Stimulated activated CD8-positive, alpha-beta memory T cell treated with anti-CD3 and anti-CD28 coated beads, Interleukin-15, amount 100 ng/mL, for 1 hour (primary cell): ENCODE measurements at places on chromosomes 11 and 22.

DNA sequence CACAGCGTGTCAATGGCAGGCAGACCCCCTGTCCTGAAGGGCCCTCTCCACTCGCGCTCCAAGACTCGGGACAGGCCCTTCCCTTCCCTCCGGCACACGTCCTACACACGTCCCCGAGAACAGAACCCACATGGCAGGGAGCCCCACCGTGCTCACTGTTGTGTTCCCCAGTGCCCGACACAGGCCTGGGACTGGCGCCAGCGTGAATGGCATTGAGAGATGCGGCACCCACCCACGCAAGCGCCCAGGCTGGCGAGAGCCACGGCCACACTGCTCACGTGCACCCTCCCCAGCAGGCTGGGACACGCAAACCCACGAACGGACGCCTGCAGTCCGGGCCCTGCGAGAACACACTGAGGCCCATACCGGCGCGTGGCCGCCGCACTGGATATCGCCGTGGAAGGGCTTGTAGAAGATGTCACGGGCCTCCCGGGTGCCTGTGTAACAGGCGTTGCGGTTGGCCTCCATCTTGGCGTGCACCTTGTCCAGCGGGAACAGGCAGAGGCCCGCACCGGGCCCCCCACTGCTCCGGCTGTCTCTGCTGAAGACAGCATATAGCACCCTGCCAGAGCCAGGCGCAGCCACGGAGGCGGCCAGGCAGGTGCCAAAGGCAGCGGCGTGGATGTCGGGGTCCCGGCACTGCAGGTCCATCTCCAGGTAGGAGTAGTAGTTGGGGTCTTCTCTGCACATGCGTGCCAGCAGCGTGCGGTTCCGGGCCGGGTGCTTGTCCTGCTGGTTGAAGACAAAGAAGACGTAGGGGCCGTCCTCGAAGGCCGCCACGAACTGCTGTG is 18.1 kb downstream of the PLXNB2 start:
- DNase-seq: no peak

DNA sequence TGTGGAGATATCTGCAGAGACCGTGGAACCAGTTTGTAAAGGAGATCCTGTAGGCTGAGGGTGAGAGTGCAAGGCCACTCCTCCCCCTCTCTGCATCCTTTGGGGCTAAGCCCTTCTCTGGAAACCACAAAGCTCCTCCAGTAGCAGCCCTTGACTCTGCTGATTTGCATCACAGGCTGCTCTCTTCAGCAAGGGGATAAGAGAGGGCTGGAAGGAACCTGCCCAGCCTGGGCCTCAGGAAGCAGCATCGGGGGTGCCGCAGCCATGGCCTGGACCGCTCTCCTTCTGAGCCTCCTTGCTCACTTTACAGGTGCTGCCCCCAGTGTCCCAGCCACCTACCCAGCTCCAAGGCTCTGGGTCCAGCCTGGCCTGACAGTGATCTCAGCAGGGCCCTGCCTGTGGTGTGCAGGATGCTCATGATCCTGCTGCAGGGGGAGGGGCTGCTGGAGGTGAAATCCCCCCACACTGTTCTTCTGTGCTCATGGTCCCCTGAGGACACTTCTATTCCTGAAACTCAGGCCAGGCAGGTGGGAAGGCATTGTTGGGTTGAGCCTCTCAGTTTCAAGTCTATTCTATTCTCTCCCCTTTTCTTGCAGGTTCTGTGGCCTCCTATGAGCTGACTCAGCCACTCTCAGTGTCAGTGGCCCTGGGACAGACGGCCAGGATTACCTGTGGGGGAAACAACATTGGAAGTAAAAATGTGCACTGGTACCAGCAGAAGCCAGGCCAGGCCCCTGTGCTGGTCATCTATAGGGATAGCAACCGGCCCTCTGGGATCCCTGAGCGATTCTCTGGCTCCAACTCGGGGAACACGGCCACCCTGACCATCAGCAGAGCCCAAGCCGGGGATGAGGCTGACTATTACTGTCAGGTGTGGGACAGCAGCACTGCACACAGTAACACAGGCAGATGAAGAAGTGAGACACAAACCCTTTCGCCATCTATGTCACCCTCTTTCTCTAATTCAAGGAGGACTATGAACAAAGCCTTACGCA is 68.5 kb upstream of the IGLL5 start:
- DNase-seq: no peak

GRCh38 chr11:116694349-116694725 is 78.5 kb downstream of the BUD13 start:
- DNase-seq: no peak

DNA sequence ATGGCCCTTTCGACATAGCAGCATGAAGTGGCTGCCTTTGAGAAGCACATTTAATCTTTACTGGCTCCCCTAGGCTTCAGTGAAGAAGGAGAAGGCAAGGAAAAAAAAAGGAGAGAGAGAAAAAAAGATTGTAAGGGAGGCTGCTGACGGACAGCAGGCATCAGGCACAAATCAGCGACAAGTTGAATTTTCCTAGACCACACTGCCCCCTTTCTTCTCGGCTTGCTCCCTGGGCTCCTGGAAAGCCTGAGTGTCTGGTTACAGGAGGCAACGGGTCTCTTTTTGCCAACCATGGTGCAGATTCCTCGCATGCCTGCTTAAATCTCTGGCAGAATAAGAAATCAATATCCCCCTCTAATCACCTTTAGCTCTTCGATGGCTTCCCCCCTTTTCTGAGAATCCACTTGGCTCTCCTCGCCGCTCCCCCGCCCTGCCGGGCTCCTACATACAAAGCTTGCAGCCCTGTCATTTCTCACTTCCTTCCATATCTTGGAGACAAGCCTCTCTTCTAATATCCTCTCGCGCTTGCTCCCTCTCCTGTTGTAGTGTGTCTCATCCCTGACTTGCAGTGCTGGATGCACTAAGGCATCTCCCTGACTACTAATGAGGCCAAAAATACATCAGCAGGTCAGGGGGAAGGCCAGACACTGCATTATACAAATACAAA is 14.3 kb downstream of the BLID start:
- no peak for DNase-seq

- no peak for DNase-seq
These were observed 90.4 kb downstream of the TTC28 start for GRCh38 chr22:28589102-28589750.

GRCh38 chr22:28817919-28818859 is 17.8 kb upstream of the XBP1 start:
- no peak for DNase-seq

GRCh38 chr11:33539751-33540150 is 160.9 kb downstream of the C11orf91 start:
- no peak for DNase-seq

DNA sequence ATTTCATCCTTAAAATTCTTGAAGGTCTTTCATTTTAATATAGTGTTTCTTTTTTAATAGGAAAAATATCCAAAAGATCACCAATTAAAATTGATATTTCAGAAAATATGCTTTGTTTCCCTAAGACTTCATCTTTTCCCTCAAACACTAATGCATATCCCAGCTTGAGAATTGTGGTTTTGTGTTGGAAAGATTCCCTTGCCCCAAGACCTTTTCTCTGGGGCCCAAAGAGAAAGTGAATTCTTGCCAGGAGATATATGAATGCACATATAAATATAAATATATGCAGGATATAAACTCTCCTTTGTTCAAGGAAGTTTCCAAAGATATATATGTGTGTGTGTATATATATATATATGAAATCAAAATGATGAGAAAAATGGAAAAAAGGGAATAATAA is 241.2 kb downstream of the FAM76B start:
- DNase-seq: no peak

- no peak for DNase-seq
These were observed 3.6 kb upstream of the SSTR3 start for GRCh38 chr22:37215890-37216289.

DNA sequence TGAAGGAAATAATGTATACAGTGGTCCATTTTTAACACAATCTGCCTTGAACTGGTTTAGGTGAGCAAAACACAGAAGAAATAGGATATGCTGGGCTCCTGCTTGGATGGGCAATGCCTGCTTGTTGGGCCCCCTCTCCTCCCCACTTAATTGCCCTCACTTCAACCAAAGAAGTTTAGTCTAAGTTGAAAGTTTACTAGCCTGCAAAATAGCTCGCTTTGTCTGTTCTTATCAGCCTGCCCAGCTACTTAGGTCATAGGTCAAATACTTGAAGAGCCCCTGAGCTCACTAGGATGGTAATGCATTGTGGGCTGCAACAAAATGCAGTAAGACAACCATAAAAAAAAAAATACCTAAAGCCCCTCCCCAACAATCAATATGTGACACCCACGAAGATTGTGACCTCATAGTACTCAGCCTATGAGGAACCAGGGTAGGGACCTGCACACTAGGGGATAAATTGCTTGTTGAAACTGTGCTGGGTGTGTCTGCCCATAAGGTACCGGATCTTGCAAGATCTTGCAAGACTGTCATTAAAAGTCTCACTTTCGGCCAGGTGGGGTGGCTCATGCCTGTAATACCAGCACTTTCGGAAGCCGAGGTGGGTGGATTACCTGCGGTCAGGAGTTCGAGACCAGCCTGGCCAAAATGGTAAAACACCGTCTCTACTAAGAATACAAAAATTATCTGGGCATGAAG is 10.9 kb downstream of the DRICH1 start:
- no peak for DNase-seq

DNA sequence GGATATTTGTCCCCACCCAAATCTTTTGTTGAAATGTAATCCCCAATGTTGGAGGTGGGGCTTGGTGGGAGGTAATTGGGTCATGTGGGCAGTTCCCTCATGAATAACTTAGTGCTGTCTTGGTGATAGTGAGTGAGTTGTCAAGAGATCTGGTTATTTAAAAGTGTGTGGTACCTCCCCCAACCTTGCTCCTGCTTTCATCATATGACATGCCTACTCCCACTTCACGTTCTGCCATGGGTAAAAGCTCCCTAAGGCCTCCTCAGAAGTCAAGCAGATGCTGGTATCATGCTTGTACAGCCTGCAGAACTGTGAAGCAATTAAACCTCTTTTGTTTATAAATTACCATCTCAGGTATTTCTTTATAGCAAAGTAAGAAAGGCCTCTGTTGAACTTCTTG is 30.6 kb downstream of the AAMDC start:
- DNase-seq: no peak

DNA sequence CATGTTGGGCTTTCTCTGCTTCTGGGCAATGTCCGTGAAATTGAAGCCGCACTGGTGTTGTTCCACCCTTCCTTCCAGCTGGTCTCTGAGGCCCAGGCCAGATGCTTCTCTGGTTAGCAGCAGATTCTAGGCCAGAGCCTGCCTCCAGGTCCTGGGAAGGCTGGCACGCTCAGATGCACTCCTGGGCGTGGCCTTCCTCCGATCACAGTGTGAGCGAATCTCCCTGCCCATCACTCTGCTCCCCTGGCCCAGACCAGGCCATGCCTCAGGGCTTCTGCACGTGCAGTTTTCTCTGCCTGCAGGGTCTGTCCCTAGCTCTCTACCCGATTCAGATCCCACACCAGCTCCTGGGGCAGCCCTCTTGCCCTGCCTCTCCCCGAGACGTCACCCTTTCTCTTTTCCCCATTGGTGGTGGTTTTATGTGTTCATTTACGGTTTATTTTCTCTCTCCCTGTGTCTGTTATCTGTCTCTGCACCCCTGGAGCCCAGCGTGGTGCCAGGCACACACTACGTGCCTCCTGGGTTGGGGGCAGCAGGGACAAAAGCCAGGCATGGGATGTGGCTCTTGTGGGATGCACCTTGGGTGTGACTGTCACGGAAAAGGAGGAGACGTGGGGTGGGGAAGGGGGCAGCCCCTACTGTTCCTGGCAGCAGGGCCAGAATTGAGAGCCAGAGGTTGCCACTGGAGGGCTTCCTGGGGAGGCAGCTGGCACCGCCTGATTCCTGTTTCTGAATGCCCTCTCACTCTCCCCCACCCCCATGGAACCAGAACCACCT is 66.0 kb downstream of the KCNQ1 start:
- DNase-seq: no peak

- DNase-seq: no peak
These were observed 67.2 kb downstream of the PPP2R1B start for GRCh38 chr11:111698852-111699559.

DNA sequence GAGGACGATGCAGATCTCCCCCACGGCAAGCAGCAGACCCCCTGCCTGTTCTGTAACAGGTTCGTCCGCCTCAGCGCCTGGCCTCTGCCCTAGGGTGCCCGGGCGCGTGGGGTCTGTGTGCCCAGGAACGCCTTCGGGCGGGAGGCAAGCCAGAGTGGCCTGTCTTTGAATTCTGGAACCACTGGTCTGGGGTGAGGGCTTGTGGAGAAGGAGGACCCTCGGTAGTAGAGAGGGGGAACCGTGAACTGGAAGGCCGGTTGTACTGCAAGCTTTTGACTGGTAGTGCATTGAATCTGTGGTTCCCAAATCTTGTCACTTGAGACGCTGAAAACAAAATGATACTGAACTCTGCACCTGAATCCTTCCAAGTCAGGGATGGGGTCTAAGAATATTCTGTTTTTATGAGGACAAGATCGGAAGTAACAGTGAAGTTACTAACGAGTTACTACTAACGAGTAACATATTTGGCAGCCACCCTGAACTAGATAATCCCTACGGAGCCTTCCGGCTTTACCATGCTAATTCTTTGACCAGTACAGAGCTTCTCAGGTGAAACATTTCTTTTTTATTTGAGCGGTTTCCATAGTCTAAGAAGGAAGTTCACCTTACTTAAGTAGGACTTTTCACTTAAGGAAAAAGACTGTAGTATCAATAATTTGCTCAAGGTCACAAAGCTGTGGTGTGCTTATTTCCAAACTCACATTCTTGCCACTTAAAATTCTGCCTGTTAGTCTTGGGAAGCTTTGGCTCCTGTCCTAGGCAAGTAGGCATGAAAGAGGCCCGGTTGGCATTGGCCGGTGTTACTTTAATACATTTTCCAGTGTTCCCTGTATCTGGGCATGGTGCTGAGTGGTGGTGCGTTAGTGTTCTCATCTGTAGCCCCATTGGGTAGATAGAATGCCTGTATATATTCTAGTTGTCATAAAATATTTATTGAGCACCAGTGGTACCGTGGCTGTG is 860 bp downstream of the PRMT3 start:
- no peak for DNase-seq

DNA sequence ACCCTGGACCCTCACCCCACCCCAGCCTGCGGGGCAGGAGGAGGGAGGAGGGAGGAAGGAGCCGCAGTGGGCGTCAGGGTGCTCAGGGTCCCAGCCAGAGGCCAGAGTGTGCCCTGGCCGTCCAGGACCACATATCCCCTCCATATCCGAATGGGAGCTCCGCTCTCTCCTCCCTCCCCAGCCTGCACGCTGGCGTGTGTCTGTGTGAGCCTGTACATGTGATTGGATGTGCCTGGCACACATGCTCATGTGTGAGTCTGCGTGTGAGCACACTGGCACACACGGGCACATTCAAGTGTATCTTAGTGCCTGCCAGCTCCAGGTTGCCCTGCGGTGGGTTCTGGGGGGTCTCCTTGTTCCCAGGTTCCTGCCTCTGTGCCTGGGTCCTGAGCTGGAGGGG is 8.1 kb downstream of the TSSC4 start:
- DNase-seq: no peak

DNA sequence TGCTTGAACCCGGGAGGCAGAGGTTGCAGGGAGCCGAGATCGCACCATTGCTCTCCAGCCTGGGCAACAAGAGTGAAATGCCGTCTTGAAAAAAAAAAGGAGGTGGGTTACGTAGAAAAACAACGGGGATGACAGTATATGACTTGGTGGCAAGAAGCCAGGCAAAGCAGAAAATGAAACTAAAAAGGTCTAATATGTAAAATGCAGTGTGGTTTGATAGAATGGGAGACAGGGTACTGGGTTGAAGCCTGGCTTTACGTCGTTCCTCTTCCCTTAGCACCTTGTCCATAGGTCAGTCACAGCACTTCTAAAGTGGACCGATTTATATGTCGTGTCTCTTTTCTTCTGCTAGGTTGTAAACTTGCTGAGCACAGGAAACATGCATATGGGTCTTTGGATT is 274.9 kb upstream of the ZC3H12C start:
- no peak for DNase-seq
